ENCODE measurements at places on chromosomes 2 and 18.

DNA sequence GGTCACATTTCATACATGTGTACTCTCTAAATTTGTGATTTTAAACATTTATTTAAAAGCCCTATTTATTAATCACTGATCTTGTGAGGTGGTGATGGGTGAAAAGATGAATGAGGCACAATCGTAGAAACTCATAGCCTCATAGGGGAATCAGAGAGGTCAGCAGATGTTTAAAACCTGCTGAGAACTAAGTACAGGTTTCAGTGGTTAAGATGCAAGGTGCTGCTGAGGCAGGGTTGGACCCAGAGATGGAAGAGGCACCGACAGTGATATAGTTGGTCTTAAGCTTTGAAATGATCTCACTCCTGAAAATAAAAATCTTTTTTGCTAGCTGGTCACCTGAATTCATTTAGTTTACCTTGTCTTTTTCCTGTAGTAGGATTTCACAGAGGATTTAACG is 49.6 kb downstream of the LINC00305 start:
- DNase-seq: no peak

- DNase-seq: no peak
Measured at GRCh38 chr2:240355001-240355891, 80.2 kb upstream of the GPC1 start.

- DNase-seq: no peak
Measured at GRCh38 chr2:175536059-175536458, 354.5 kb upstream of the ATP5MC3 start.

DNA sequence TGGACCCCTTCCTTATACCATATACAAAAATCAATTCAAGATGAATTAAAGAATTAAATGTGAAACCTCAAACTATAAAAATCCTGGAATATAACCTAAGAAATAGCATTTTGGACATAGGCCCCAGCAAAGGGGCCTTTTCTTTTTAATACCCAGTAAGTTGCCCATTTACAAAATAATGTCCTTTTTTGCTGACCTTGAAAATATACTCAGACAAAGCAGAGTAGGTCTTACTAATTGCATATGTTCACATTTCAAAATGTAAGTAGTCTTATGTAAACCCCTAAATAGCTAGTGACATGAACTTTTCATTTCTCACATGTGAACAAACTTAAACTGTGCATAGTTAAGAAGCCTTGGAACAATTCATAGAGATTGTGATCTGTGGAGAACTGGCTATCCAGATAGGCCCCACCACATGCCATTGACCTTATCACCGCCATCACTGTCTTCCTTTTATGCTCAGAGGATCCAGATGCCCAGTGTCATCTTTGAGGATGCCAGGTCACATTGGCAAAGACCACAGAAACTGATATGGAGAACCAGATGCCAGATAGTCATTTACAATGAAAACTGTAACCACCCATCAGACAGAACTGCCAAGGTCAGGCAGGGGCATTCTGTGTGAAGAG is 282.4 kb upstream of the RAB12 start:
- no peak for DNase-seq
